Left colon (tissue), 2 donors: ENCODE measurements at places on chromosomes 5 and 9. TPM values are rescaled to one million over a fixed set of nuclear protein-coding genes. Genes with fewer than 3 reads are reported as not detected.

The IFNB1 gene
- total RNA-seq, result not detected

DNA sequence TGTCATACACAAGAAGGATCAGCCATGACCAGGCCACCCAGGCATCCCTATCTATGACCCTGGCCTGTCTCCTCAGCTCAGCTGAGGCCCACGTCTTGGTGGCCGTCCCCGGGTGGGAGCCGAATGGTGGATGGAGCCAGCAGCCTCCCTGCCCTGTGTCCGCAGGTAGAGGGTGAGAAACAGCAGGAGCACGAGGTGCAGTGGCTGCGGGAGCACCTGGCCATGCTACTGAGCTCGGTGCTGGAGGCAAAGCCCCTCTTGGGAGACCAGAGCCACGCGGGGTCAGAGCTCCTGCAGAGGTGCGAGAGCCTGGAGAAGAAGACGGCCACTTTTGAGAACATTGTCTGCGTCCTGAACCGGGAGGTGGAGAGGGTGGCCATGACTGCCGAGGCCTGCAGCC is 24.5 kb downstream of the FBXW5 start:
- no peak for DNase-seq

- no peak for DNase-seq
These were observed 280.3 kb downstream of the ARHGEF28 start for GRCh38 chr5:73906277-73906676.

GRCh38 chr9:84381508-84381907 is 41.0 kb upstream of the SLC28A3 start:
- DNase-seq, result no peak

DNA sequence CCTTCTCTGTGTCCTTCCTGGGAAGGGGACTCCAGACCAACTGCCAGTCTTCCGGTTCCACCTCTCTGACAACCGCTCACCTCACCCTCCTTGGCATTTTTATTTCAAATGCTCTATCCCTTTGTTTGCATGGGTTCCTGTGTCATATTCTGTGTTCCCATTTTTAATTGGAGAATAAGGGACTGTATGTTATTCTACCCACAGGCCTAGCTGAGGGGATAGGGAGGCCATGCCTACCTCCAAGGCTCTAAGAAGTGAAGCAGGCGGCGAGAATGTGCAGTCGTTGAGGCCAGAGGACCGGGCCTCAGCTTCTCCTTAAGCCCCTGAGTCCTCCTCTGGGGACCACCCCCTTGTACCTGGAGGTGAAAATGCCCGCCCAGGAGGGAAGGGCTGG is 936 bp upstream of the WDR5 start:
- no peak for DNase-seq

DNA sequence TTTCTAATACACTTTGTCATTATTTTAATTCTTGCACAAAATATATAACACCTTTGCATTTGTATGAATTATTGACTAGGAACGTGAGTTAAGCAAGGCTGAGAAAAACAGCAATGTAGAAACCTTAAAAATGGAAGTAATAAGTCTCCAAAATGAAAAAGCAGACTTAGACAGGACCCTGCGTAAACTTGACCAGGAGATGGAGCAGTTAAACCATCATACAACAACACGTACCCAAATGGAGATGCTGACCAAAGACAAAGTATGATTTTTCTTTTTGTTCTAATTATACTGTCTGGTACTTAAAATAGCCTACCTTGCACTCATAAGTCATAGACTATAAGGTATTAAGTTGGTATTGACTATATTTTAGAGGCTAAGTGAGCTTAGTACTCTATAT is 34.4 kb downstream of the RAD50 start:
- DNase-seq, result no peak
